ENCODE measurements at places on chromosomes 2 and 18.

DNA sequence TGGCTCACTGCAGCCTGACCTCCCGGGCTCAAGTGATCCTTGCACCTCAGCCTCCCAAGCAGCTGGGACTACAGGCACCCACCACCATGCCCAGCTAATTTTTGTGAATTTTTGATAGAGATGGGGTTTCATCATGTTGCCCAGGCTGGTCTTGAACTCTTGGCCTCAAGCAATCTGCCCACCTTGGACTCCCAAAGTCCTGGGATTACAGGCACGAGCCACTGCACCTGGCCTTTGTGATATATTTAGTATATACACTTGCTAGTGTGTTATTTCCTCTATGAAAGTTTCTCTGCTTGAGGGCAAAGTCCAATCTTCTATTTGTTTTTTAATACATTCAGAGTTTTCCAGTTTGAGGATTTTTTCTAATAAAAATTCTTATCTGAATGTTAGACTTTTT lies 119.3 kb downstream of the GALNT3 start:
- no peak for DNase-seq

- DNase-seq: no peak
These were observed 138.0 kb upstream of the GPC1 start for GRCh38 chr2:240297256-240298116.

GRCh38 chr2:240469239-240469636 lies 33.8 kb downstream of the GPC1 start:
- no peak for DNase-seq

- DNase-seq: no peak
These were observed 76.2 kb downstream of the EML4 start for GRCh38 chr2:42245396-42245795.

GRCh38 chr2:158305501-158305900 lies 151.1 kb downstream of the CCDC148 start:
- no peak for DNase-seq
